ENCODE measurements at places on chromosomes 3 and 15.

GRCh38 chr3:186570941-186571643, 572 bp downstream of the DNAJB11 start:
- no peak for DNase-seq

DNA sequence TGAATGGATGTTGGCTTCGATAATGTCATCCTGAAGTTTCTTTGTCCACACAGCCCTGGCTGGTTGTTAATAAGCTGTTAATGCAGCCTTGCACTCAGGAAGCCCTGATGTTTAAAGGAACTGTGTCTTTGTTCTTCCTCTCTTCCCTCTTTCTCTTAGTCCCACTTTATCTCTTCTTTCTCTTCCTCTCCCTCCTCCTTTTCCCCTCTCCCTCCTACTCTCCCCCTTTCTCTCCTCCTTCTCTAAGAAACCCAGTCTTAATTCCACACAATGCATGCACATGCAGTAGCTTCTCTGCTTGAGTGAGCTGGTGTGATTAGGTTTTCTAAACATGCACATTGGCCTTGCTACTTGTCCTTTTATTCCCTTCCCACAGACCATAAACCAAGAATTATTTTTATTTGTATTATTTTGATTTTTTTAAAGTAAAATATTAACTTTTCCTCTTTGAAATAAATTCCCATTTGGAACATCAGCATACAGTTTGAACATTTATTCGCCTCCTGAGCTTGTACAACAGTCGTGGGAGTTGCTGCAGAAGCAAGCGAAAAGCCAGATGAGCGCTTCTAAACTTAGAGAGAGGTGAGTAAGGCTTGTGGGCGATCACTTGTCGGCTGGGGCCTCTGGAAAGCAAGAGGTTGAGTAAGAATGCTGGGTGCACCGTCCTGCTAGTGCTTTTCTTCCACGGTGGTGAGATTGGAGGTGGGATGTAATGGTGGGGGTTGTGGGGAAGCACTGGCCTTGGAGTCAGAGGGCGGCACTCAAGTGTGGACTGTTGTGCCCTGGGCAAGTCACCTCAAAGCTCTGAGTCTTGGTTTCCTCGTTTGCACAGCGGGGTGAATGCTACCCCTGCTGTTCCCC, 7.2 kb downstream of the GHRL start:
- DNase-seq: no peak

DNA sequence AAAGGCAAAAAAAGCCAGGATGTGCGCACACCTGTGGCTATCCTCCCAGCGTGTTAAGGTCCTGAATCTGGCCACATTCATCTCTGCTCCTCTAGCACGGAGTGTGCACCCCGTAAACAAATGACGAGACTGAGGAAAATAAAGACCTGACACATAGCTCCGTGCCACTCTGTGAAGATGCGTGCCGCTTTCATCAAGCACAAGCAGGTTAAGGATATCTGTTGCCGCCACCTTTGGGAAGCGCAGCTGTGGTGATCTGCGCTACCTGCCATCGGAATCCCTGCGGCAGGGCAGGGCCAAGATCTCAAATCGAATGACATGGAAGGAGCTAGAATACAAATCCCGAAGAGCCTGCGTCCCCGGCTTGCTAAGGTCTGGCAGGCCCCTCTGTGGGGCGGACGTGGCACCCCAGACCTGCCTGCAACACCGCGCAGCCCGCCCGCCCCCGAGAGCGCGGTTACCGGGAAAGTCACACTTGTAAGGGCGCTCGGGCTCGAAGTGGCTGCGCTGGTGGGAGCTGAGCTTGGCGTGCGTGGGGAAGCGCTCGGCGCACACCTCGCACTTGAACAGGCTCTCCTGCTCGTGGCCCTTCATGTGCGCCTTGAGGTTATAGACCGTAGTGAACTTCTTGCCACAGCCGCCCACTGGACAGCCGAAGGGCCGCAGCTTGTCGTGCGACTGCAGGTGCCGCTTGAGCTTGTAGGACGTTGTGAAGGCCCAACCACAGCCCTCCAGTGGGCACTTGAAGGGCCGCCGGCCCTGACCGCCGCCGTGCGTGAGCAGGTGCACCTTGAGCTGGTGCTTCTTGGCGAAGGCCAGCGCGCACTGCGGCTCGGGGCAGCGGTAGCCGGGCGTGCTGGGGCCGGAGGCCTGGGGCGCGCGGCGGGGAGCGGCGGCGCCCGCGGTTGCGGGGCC, 936 bp downstream of the ZXDC start:
- peak; percentile 66 for DNase-seq

GRCh38 chr3:8938021-8938420, 25.3 kb downstream of the RAD18 start:
- DNase-seq: peak; percentile 20

GRCh38 chr3:129312671-129313414, 34.2 kb downstream of the HMCES start:
- no peak for DNase-seq

DNA sequence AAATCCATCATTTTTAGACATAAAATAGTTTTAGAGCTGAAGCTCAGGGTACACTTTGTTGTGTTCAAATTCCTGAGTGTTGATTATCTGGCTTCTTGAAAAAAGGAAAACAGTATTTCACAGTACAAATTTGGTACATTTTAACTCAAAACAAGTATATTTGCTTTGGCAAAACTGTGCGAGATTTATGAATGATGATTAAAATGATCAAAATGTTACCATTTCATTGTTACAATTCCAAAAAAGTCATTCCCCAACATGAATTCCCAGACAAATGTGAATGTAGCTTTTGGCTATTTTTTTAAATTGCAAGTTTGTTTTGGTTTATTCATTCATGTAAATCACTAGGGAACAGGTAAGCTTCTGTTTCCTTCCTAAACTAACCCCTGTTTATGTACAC, 347.4 kb upstream of the DCBLD2 start:
- no peak for DNase-seq

GRCh38 chr3:5188419-5189221, 1.1 kb downstream of the EDEM1 start:
- peak; percentile 69 for DNase-seq

GRCh38 chr3:12797124-12797891, 828 bp downstream of the CAND2 start:
- DNase-seq: no peak

DNA sequence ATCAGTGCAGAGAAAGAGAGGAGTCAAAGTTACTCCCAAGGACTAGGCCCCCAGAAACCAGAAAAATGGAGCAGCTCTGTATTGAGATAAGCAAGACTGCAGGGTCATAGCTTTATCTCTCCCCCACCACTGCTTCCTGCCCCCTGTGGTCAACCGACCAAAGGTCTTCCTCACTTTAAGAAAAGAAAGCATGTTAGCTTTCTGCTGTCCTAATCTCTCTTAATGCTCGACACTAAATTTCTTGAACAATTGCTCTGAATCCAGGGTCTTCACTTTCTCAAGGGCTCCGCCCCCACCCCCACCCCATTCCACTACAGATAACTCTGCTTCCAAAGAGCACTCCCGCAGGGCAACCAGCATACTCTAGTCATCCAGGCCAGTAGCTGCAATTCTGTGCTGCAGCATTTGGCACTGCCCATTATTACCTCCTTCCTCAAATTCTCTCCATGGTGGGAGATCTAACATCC, 31.9 kb downstream of the TNIK start:
- peak; percentile 94 for DNase-seq

DNA sequence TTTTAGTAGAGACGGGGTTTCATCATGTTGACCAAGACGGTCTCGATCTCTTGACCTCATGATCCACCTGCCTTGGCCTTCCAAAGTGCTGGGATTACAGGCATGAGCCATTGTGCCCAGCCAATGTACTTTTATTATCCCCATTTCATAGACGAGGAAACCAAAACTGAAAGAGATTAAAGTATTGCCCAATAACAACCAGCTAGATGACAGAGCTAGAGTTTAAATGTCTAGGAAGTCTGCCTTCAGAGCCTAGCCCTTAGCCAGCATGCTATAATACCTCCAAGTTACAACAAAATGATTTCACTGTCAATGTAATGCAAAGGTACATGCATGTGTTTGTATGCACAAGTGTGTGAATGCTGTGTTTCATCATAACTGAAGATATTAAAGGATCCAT, 389.4 kb upstream of the RBMS3 start:
- no peak for DNase-seq

DNA sequence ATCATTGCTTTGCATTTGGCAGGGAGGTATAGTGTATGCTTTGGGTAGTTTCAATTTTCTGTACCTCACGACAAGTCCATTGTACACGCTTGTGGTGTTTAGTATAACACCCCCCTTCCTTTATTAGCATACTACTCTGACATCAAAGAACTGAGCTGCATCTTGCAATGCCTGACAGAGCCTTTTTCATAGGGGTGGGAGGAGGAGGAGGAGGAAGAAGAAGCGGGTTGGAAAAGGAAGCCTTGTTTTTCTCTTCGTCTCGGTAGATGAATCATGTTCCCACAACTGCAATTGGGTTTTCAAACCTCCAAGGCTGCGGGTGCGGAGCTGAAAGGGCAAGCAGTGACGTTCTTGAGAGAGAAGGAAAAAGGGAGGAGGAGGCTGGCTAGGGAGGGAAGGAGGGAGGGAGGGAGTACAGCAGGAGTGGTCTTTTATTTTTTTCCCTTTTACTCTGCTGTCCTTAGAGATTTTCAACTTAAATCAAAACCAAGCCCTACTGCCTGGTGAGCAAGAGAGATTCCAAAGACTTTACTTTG, 175.7 kb downstream of the KLHL25 start:
- peak; percentile 76 for DNase-seq

GRCh38 chr15:83346342-83346741, 61.9 kb upstream of the BNC1 start:
- no peak for DNase-seq

DNA sequence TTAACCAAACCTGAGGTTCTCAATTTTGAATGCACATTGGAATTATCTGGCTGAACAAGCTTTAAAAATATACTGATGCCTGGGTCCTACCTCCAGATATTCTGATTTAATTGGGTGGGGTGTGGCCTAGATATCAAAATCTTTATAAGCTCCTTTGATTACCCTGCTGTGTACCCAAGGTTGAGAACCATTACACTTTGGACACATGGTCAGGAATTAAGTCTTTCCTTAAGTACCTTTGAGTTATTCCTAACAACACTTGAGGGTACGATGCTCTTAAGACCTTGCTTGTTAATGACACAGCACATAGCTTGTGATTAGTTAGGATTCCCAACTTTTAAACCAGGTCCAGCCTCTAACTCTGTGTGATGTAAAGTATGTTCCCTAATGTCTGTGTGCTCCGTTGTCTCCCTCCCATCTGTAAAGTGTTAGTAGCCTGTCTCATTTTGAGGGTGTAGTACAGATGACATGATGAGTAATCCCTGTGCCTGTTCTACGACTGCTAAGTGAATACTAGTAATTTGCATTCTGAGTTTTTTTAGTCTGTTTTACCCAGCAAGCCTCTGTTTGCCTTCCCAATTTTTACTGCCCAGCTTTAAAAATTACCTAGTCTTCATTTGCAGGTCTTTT, 154.9 kb downstream of the KLHL25 start:
- DNase-seq: no peak

DNA sequence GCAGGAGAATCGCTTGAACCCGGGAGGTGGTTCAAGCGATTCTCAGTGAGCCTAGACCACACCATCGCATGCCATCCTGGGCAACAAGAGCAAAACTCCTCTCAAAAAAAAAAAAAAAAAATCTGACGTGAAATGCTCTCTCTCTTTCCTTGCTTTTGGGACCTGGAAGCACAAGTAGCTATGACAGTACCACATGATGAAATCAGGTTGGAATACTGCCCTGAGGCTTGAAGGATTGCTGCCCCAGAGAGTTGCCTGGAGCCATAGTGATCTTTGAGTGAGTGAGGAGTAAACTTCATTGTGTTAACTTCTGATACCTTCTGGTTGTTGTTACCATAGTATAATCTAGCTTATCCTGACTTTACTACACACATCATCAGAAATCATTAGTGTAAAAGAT, 23.3 kb downstream of the AKAP13 start:
- DNase-seq: peak; percentile 85

DNA sequence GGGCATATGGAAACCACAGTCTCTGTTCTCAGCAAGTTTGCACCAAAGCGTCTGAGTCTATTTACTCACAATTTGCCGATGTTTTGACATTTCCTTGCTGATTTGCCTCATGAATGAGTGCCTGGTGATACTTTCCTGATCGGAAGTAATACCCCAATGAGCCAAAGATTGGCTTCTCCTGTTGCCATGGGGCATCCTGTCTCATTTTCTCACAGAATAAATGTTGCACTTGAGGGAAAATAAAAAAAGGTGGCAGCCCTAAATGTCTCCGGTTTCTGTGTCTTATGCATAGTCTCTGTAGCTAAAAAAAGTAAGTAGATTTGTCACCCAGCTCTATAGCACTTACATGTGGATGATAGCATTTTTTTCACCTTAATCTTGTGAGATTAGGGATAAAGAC, 73.7 kb upstream of the CADPS start:
- no peak for DNase-seq

DNA sequence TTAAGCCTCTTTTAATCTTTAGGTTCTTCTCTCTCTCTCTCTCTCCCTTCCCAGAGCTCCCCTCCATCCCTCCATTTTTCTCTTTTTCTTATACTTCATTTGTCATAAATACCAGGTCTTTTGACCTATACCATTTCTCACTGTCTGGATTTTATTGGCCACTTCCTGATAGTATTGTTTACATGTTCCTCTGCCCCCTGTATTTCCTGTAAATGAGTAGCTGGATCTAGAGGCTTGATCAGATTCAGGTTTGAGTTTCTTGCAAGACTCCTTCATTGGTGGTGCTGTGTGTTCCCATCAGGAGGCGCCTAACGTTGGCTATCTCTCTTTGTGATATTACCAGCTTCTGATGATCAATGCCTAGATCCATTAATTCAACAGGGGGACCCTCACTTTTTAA, 42.2 kb downstream of the DAPK2 start:
- no peak for DNase-seq

DNA sequence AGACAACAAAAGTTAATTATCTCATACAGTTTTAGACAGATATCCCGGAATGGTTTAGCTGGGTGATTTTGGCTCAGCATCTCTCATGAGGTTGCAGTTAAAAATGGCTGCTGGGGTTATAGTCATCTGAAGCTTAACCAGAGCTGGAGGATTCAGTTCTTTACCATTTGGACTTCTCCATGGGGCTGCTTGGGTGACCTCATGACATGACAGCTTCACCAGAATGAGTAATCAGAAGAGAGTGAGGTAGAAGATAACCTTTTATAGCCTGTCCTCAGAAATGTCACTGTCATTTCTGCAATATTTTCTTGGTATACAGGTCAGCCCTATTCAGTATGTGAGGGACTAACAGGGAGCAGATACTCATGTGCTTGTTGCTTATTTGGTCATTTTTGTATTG, 30.9 kb downstream of the TFG start:
- no peak for DNase-seq

- no peak for DNase-seq
Observed at GRCh38 chr3:23711916-23712494, 93.8 kb upstream of the UBE2E1 start.
